ENCODE measurements at places on chromosomes 7 and 10. TPM values are rescaled to one million over a fixed set of nuclear protein-coding genes. Genes with fewer than 3 reads are reported as not detected.
A peak's percentile ranks its signal among the peaks of the same experiment; 100 is the strongest.

DNA sequence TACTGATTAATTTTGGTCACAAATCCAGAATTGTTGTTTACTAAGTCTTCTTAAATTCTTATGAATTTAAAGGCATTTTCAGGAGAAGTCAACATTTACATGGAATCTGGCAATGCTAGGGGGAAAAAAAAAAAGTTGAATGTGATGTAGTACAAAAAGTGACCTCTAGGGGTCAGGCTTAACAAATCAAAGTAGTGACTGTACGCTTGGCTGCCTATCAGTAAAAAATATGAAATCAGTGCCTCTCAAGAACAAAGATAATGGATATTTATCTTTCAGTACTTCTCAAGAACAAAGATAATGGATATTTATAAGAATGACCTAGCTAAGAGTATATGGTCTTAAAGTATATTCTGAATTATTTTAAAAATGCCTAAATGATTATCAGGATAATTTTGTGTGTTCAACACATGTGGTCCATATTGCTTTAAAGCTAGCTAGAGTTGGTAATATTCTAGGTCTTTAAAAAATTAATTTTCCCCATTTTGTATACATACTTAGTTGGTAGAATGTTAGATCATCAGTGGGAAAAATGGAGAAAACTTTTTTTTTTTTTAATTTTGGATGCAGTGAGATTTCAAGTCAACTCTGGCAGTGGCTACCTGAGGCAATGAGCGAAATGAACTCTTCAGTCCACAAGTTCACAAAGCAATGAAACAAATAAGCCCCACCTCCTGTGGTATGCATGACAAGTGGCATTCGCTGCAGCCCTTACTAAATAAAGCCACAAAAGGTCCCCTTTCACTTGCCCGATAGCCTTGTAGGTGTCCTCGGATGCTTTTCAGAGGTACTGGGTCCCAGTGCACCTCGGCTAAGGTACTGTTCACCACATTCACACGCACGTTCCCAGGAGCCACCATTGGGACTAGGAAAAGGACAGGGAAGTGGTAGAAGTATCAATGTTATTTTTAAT, 51.2 kb upstream of the LAMB4 start:
- peak; percentile 57 for ATAC-seq

- no peak for ATAC-seq
These were observed 1085.3 kb downstream of the KCNMA1 start for GRCh38 chr10:76552091-76552873.

The MEIG1 gene
- not detected for total RNA-seq

The RBP3 gene
- total RNA-seq = not detected

- peak; percentile 89 for ATAC-seq
These were observed 93.0 kb upstream of the SLC25A13 start for GRCh38 chr7:96414931-96415292.

The ADIRF gene
- 46.1 TPM for total RNA-seq

The ALKBH4 gene
- 5.7 TPM for total RNA-seq

GRCh38 chr7:44065431-44066110, at the start of gene PGAM2:
Gene PGAM2, minus strand, starts transcription at chr7:44065567. Its CDS starts 38 bp downstream, at chr7:44065529.
- ATAC-seq = peak; percentile 26

- no peak for ATAC-seq
These were observed 796.2 kb downstream of the CCSER2 start for GRCh38 chr10:85124603-85125051.

GRCh38 chr10:87585565-87586514, 73.8 kb upstream of the PAPSS2 start:
- peak; percentile 96 for ATAC-seq

The EPHA1 gene
- total RNA-seq = 79.0 TPM

GRCh38 chr10:132228616-132229015, 41.9 kb downstream of the DPYSL4 start:
- no peak for ATAC-seq

- ATAC-seq = no peak
These were observed 19.6 kb downstream of the ZAN start for GRCh38 chr7:100752994-100753393.

DNA sequence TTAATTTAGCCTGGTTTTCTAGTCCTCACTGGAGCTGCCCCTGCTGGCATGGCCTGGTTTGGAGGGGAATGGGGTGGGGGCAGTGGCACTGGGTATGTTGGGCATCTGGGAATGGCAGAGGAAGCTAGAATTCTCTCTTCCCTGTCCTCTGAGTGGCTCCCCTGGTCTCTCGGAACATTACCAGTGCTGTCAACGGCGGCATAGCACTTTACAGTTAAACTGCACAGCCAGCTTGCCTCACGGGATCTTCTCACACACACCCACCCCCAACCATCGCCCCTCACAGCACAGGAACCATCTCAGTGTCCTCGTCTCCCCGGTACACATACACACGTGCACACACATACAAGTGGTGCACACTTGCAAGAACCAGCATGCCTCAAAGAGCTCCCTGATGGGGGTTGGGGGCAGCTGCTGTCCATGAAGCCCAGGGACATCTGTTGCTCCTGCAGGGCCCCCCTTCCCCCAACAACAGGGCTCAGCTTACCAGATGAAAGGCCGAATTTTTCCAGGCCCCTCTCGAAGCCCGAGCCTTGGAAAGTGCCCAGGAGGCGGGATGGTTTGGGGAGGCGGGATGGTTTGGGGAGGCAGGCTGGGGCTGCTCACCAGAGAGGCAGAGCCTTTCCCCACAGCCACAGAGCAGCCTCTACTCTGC, 41.0 kb downstream of the TSPAN15 start:
- no peak for ATAC-seq

GRCh38 chr7:99473315-99473596, 566 bp downstream of the ZNF789 start:
- peak; percentile 45 for ATAC-seq

The SCIN gene
- 1.1 TPM for total RNA-seq

GRCh38 chr10:66819691-66820090, 106.1 kb upstream of the LRRTM3 start:
- no peak for ATAC-seq

The C10orf71 gene
- not detected for total RNA-seq

The CLDN15 gene
- total RNA-seq = 2.9 TPM

DNA sequence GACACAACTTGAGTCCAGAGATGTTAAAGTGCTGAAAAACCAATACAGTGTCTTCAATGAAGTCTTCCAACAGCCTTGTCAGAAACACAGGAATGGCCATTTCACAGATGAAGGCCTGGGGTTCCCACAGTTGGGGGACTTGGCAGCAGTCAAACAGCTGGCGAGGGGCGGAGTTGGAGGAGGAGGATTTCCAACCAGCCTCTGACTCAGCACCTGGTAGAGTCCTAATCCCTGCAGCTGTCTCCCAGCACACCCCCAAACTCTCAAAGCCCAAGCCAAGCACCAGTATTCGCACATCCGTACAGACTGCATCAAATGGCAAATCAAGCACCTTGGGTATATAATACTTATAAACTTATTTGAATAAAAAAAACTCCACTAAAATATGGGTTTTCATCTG, 28.0 kb downstream of the CTBP2 start:
- ATAC-seq = no peak

The ACTL6B gene
- total RNA-seq = not detected

DNA sequence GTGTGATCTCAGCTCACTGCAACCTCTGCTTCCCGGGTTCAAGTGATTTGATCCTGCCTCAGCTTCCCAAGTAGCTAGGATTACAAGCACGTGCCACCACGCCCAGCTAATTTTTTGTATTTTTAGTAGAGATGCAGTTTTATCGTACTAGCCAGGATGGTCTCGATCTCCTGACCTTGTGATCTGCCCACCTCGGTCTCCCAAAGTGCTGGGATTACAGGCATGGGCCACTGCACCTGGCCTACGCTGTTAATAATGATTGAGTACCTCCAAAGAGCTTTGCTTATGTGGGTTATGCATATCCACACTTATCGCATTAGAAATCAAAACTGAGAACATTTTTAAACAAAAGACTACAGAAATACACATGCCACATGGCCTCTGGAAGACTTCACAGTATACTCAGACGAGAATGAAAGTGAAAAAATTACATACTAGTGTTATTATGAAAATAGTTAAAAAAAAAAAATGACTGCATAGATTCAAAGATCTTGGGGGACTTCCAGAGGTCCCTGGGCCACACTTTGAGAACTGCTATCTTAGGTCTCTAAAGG, 25.4 kb downstream of the RPP38 start:
- no peak for ATAC-seq

DNA sequence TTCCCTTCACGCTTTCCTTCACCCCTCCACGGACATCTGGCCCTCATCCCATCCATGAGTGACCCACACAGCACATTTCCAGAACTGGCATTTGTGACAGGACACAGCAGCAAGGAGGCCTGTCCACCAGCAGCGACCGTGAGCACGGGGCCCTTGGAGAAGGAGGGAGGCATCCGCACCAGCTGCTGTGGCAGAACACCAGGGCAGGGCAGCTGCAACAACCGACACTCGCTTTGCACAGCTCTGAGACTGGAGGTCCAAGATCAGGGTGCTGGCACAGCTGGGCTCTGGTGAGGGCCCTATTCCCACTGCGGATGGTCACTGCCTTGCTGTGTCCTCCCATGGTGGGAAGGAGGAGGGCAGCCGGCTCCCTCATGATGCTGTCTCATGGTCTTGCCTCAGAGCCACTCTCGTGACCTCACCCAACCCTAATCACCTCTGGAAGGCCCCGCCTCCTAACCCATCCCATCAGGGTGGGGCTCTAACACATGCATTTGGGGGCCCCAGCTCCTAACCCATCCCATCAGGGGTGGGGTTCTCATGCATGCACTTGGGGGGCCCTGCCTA, 36.7 kb downstream of the PTPRN2 start:
- ATAC-seq = no peak

- ATAC-seq = no peak
These were observed 1.3 kb upstream of the NMT2 start for GRCh38 chr10:15169555-15170401.

The CCDC7 gene
- 4.2 TPM for total RNA-seq

All from esophagus mucosa (tissue), 1 donor.